ENCODE measurements at places on chromosomes 5 and 9. TPM values are rescaled to one million over a fixed set of nuclear protein-coding genes. Genes with fewer than 3 reads are reported as not detected.

Gene DRD1
- not detected for total RNA-seq

GRCh38 chr5:175202463-175203068, 241.4 kb downstream of the DRD1 start:
- DNase-seq = no peak

GRCh38 chr5:100828071-100828897, 74.8 kb downstream of the ST8SIA4 start:
- DNase-seq = no peak

DNA sequence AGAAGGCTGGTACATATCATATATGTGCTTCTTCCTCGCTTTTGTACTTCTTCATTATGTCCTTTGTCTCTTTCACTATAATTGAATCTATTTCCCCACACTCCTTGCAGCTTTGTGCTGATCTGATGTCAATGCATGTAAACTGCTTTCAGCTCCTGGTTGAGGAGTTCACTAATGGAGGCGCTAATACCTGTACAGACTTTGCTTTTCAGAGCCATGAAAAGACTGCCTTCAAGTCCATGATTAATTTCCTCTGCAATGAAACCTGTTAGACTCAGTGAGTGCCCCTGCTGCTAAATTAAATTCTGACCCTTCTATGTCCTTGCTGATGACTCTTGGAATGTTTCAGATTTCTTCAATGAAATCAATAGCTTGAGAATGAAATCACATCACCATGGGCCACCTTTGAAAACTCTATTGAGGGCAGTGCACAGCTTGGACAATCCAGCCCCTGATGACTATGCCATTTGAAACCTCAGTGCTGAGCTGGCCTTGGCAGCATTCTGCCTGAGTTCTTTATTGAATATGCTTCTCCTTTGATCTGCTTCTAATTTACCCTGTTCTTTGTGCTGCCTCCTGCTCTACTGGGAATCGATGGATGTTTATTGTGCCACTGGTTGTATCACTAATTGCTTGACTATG, 358.2 kb upstream of the DMAC1 start:
- DNase-seq = no peak

Gene OLFML2A
- total RNA-seq = 5.8 TPM

DNA sequence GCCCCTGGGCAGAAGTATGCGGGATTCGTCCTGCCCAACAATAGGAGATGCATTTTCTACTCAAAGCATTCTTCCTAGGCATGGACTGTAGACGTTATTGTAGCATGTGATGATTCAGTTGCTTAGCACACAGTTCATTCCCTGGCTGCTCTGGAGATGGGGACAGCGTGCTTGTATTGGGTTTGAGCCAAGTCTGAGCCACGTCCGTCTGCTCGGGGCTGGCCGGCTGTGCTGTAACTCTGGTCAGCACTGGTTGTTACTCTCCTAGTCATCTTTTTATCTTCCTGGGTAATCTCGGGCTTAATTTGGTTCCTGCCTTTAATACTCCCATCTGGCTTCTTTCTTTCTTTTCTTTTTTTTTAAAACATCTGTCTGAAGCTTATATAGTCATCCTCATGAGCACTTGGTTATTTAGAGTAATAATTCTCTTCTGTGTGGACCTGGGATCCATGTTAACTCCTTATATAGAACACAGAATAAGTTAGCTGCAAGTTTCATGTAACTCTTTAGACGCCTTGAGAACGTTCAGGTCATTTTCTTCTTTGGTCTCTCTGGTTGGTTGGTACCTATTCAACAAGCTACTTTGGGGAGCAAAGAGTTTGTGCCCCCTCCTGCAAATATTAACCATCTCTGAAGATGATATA, 118.8 kb upstream of the RPS23 start:
- no peak for DNase-seq
